Skin of body (tissue), 3 donors: ENCODE measurements at places on chromosomes 2 and 18.

- peak; percentile 92 for DNase-seq
These were observed 283.4 kb downstream of the MTX2 start for GRCh38 chr2:176552501-176553135.

DNA sequence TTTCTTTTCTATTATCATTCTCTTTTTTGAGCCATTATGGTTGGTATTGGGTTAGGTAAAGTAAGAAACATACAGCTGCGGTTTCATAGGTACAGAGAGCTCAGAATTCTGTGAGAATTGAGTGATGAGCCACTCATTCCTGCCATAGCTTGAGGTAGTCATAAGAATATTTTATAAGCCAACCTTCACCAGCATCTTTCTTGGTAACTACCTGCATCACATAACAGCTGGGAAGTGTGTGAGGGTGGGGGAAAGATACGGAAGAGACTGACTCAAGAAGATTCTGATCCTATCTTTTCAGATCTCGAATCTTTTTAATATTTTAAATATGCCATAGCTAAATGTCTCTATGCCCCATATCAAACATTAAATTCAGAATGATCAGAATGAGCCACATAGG lies 313.8 kb upstream of the DDX18 start:
- no peak for DNase-seq

DNA sequence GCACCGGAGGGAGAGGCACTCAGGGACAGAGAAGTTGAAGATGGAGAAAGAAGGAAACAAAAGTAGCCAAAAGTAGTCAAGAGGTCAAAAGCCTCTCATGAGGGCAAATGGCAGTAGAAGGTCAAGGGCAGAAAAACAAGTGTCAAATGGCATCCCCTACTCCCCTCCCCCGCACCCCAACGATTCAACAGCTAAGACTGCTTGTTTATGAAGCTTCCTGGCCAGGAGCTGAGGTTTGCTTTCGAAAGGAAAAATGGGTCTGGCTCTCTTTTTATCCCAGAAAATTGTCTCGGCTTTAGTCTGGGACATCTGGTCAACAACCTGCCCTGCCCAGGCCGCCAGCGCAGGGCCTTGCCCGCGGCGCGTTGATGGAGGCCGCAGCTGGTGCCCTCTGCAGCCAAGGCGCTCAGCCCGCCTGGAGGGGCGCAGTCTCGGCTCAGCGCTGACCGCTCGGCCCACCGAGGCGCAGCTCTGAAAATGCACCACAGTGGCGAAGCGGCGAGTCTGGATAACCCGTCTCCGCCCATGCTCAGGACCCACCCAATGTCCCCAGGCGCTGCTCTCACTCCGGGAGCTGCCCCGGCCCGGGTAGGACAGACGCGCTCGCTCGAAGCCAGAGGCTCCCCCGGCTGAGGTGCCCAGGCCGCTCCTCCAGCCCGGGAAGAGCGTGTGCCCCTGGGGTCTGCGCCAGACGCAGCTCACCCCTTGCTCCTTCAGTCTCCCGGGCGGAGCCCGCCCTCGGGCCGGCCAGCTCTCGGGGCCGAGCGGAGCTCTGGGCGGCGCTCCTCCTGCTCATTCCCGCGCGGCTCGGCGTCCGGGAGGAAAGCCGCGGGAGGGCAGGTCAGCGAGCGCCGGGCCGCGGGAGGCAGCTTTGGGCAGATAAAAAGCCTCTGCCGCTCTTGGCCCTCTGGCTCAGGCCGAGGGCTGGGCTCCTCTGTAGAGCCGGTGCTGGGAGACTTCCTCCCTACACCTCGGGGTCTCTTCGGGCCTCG lies 1.8 kb upstream of the TBR1 start:
- no peak for DNase-seq

DNA sequence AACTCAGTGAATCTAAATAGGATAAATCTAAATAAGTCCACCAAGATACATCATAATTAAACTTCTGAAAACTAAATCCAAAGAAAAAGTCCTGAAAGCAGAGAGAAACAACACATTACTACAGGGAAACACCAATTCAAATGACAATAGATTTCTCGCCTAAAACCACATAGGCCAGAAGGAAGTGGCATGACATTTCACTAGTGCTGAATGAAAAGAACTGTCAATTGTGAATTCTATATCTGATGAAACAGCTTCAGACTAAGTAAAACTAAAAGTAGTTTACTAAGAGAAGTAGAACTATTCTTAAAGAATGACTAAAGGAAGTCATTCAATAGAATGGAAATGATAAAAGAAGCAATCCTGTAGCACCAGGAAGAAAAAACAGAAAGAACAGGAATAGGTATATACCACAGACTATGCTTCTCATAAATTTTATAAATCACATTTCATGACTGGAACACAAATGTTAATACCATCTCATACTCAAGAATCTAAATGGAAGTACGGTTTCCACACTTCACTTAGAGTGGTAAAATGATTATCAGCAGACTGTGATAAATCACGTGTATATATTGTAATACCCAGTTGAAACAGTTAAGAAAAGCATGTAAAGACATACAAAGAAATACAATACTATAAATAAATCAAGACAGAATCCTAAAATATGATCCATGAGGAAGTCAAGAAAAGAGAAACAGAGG lies 46.4 kb downstream of the ASXL2 start:
- no peak for DNase-seq

DNA sequence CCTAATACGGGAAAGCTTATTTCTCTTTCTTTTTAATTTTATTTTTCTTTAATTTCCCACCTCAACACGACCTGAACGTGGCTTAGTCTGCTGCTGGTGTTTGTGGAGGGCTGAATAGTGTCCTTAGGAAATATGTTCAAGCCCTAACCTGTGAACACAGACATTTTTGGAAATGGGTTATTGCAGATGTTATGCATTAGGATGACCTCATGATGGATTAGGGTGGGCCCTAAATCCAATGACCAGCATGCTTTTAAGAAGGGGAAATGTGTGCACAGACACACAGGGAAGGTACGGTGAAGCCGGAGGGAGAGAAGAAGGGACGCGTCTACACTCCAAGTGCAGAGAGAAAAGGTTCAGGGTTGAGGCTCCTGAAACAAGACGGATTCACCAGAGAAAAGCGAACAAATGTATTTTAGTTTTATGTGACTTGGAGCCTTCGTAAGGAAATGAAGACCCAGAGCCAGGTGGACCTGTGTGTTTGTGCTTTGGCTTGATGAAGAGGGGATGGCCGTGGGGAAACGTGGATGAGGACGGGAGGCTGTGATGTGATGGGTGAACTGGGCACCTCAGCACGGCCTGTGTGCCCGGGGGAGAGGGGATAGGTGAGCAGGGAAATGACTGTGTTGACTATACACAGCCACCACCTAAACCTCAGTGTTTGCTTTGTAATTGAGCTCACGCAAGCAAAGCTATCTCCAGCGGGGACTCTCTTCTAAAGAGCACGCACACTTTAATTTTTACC lies 37.5 kb downstream of the RTP5 start:
- no peak for DNase-seq

- no peak for DNase-seq
These were observed 45.0 kb downstream of the CYRIA start for GRCh38 chr2:16620590-16620989.

- DNase-seq, result no peak
These were observed 1277.7 kb upstream of the CELF4 start for GRCh38 chr18:38843291-38843690.

DNA sequence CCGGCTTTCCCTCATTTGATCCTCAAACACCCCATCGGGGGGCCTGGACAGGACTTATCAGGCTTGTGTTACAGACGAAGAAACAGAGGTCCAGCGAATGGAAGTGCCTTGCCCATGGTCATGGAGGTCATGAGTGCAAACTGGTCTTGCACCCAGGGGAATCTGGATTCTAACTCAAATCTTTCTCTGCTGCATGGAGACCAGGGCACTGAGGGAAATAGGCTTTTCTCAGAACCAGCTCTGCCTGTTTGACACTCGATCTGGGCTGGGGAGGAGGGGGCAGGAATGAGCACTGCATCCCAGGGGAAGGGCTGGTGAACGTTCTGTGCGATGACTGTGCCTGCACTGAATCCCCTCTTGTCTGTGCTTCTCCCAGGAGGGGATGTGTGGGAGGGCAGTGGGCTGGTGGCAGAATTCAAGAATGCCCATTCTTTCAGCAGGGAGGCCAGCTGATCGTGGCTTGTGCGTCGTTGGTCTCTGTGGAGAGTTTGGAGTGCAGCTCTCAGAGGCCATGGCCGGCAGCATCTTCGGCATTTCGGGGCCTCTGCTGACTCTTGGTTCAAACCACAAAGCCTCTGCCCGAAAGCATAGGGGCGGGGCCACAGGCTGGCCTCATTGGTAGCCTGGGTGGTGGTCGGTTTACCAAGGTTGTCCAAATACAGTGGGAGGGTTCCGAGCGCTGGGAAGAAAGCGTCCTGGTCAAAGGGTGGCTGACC lies 171.6 kb downstream of the DDX1 start:
- no peak for DNase-seq
